ENCODE measurements at places on chromosomes 2 and 18.

GRCh38 chr2:220377482-220378155, 750.2 kb downstream of the SLC4A3 start:
- DNase-seq, result no peak

DNA sequence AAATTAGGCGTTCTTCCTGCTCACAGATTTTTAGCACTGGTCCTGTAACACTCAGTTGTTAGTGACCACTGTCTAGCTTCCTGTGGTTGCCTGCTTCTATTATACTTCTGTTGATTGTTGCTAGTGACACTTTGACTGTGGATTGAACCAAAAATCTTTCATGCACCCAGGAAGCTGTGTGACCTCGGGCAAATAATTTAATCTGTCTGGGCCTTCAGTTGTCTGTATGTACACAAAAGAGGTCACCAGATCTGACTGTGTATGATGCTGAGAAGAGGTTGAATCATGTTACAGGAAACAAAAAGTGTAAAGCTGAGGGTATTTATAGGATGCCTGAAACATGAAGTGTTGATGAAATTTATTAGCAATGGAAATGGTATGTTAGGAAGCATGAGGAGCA, 12.7 kb downstream of the ICOS start:
- no peak for DNase-seq

DNA sequence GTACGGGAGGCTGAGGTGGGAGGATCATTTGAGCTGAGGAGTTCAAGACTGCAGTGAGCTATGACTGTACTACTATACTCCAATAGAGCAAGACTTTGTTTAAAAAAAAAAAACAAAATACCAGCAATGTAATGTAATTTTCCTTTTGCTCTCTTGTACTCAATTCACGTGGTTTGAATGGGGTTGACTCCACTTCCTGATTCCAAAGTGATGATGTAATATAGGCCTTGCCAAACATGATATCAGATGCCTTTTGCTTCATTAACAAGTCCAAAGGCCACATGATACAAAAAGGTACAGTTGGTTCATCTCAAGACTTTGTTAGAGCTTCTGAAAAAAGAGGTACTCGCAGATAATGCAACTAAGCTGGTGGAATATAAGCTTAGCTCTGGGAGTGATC, 321.8 kb downstream of the ZEB2 start:
- no peak for DNase-seq

GRCh38 chr2:150127995-150128394, 359.5 kb downstream of the RND3 start:
- no peak for DNase-seq

- no peak for DNase-seq
Observed at GRCh38 chr2:67898595-67898994, 164.2 kb downstream of the C1D start.

GRCh38 chr2:70986499-70987189, 8.0 kb downstream of the TEX261 start:
- DNase-seq, result no peak
